ENCODE measurements at places on chromosomes 7 and 10.

DNA sequence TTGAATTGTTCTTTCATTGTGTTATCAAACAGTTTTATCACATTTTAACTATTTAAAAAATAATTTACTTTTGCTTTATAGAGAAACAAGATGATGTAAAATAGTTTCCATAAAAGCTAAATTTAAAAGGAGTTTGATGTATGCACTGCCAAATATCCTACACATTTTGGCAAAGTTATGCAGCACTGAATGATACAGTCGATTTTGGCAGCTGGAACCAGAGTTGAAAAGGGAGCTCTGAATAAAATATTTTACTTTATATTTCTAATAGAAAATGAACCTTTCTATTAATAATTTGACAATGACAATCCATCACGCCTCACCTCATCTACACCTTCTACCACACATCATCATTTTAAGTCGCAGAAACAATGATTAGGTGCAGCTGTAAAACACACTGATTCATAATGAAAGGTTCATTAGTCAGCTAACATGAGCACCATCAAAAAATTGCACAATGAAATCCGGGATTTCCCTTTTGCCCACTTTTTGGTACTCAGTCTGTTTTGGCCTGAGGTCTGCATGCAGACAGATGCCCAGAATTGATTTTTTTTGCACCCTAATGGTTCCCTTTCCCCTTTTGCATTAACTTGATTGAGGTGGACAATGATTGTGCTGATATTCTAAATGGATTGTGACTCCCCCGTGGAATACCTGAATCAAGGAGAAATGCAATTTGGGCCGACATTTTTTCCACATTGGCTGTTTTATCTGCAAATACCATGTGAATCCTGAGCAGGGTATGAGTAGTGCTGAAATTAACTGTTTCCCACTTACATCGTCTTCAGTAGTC, 105.8 kb downstream of the THSD7A start:
- no peak for DNase-seq

DNA sequence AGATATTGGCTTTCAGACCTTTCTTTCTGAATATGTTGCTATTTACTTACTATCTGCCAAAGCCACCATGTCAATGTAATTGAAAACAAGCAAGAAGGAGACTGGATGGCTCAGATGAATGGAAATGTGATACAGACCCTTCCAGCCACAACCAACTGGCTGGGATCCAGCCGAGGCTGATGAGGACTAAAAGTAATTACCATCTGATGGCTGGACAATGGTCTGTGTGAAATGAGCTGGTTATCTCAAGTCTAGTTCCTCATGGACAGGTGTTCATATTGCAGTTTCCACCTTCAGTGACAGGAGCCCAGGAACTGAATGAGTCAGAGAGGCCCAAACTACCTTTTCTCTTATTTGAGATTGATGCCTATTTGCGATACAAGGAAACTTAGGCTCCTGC, 267.5 kb downstream of the GATA3 start:
- no peak for DNase-seq

- DNase-seq: no peak
These were observed 106.2 kb upstream of the DLX6 start for GRCh38 chr7:96899108-96899507.

- no peak for DNase-seq
These were observed 54.9 kb upstream of the IGFBP3 start for GRCh38 chr7:45975847-45976484.

DNA sequence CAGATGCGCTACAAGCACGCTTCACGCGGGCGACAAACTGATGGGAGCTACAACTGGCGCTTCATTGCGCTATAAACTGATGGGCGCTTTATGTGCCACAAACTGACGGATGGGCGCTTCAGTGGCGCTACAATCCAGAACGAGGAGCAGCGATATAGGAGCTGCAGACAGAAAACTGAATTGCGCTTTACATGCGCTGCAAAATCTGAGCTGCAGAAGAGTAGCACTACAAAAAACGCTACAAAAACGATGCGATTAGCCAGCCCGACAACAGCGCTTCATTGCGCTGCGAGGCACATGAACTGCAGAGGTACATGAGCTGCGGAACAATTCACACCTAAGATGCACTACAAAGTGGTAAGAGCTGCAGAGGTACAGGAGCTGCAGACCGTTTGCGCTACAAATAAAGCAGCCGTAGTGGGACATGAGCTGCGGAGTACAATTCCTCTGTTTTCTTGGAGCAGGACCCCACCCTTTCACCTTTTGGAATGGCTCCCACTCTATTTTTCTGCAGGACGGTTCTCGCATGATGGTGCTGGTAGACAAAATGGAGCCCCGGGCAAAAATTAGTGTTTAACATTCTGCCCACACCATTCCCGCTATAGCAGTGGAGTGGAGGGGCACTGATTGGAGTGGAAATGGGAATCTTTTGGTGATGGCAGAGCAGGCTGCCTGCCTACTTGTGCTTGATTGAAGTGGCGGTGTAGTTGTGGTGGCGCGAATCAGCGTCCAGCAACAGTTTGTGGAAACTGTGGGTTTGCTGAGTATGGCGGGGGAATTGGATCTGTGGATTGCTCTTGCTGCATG, 1.2 kb upstream of the SGCE start:
- no peak for DNase-seq

DNA sequence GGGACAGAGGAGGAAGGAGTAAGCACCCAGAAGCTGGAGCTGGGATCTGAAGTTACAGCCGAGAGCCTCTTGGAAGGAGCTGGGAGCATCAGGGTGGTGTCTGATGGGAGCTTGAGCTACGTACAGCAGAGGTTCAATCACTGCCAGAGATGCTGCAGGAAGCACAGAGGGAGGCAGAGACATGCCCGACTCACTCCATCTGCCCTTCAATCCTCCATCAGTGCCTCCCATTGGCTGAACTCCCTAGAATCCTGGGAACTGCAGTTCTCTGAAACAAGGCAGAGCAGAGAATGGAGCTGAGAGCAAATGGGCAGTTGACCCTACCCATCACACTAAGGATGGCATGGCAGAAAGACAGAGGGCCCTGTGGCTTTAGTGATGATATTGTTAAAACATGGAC, 40.0 kb upstream of the CTBP2 start:
- DNase-seq: no peak

- no peak for DNase-seq
These were observed 78.0 kb upstream of the ANKRD1 start for GRCh38 chr10:90998733-90999511.

DNA sequence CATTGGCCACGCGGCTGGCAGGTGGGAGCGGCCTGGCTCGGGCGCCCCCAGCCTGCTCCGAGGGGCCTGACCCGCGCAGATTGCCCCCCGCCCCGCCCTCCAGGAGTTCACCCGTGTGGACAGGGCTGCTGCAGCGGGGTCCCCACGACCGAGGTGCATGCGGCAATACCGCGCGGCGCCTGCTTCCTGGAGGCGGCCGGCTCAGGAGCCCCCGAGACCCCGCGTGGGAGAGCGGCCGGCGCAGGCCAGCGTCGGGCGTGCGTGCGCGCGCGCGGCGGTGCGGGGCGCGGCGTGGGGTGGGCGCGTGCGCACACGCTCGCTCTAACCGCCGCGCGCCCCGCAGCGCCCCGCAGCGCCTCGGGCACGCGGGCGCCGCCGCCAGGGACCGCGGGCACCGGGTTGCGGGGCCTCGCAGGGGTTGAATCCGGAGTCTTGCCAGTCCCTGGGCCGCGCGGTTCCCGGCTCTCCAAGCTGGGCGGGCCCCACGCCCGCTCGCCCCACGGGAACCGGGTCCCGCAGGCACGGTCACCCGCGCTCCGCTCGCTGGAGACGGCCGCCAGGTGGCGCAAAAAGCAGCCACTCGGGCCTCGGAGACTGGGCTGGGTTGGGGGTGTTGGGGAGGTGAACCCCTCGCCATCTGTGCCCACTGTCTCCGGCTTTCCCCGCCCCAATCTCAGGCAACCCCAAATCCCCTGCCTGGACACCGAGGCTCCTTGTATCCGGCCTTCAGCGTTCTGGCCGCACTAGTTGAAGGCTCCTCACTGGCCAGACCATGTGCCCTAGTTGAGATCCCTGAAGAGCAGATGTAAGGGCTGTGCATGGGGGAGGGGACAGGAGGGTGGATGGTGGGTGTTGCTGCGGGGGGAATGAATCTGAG, 1.3 kb upstream of the ACHE start:
- DNase-seq: no peak

DNA sequence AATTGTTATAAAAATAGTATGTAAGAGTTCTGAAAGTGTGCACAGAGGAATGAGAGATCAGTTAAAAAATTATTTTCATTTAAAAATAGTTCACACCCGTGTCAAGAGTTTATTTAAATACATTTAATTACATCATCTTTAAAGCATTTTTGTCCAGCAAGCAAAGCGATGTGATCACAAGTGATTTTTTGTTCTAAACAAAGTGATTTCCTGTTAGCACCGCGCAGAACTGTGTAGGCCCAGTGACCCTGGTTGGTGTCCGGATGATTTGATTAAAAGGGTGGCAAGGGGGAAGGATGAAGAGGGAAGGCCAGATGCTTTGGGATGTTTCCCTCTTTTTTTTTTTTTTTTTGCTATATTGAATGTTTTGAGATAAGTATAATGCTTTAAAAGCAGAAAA, 227.8 kb upstream of the PITRM1 start:
- no peak for DNase-seq

DNA sequence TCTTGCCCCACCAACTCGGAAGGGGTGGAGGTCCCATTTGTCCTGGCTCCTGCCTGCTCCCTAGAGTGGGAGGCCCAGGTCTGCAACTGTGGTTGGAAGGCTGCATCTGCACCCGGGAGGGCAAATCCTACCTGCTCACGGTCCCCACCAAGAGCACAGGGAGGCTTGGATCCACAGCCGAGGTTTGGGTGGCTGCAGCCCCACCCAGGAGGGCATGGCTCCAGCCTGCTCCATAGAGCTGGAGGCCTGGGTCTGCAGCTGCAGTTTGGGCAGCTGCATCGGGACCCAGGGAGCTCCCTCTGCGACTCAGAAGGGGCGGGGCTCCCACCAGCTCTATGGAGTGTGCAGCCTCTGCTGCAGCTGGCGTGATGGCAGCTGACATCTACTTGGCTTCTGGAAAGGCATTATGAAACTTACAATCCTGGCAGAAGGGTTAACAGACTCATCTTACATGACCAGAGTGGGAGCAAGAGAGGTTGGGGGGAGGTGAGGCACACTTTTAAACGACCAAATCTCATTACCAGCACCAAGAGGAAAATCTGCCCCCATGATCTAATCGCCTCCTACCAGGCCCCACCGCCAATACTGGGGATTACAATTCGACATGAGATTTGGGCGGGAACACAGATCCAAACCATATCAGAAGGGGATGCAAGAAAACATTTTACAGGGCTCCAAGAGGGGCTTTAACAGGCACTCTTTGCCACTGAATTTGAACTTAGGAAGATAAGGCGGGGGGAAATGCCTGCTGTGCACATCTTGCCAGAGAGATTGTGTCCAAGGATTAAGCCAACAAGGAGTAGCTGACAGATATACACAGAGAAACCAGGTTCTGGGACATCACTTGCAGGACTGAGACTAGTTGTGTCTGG, 8.2 kb upstream of the BLVRA start:
- DNase-seq: no peak

- DNase-seq: no peak
These were observed 201.9 kb upstream of the SHH start for GRCh38 chr7:156014201-156014600.
